ENCODE measurements at places on chromosomes 4 and X.

DNA sequence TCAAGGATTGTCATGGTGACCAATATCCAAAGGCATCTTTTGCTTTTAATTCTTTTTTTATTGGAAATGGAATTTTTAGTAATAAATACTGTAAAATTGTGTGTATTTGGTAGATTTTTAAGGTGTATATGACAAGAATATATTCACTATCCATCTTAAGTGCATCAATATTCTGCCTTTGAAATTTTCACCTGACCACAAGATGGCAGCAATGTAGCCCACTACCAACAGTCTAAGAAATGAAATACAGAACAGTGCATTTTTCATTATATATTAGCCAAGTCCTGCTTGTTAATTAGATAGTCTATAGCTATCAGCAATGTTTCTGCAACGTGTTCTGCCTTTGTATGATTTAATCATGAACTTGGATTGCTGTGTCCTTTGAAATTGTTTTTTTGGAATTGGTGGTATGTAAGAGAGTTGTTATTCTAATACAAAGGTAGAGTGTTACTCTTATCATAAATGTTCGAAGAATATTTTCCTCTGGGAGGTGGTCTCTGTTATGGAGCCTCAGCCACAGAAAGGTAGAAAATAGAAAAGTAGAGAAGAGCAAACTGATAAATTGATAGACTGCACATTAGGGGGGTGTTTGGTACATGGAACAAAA is 38.2 kb downstream of the HPGDS start:
- no peak for DNase-seq

GRCh38 chr4:45100956-45101818 is 374.8 kb upstream of the GNPDA2 start:
- no peak for DNase-seq

GRCh38 chrX:44020693-44021092 is 47.5 kb upstream of the NDP start:
- DNase-seq = no peak

DNA sequence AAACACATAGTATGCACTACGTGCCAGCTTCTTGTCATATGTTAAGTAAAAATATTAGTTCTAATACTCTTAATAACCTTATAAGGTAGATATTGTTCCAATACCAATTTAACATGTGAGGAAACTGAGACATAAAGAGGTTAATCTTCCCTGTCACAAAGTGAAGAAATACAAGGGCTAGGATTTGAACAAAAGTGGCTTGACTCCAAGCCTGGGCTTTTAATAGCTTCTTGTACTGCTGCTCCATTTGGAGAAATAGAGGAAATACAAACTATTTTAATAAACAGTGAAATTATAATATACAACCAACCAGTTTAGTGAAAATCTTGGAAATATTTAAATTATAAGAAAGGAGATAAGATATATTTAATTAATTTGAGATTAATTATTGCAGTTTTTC is 33.2 kb downstream of the TLL1 start:
- no peak for DNase-seq

GRCh38 chr4:52846502-52846901 is 15.6 kb upstream of the RASL11B start:
- no peak for DNase-seq

- DNase-seq = no peak
Measured at GRCh38 chr4:183403961-183404360, 40.5 kb upstream of the CDKN2AIP start.

GRCh38 chr4:110633358-110634341 is 10.8 kb upstream of the PITX2 start:
- no peak for DNase-seq

GRCh38 chrX:105515561-105515960 is 295.1 kb upstream of the TEX13A start:
- no peak for DNase-seq

GRCh38 chr4:52377563-52377962 is 281.5 kb downstream of the USP46 start:
- no peak for DNase-seq

DNA sequence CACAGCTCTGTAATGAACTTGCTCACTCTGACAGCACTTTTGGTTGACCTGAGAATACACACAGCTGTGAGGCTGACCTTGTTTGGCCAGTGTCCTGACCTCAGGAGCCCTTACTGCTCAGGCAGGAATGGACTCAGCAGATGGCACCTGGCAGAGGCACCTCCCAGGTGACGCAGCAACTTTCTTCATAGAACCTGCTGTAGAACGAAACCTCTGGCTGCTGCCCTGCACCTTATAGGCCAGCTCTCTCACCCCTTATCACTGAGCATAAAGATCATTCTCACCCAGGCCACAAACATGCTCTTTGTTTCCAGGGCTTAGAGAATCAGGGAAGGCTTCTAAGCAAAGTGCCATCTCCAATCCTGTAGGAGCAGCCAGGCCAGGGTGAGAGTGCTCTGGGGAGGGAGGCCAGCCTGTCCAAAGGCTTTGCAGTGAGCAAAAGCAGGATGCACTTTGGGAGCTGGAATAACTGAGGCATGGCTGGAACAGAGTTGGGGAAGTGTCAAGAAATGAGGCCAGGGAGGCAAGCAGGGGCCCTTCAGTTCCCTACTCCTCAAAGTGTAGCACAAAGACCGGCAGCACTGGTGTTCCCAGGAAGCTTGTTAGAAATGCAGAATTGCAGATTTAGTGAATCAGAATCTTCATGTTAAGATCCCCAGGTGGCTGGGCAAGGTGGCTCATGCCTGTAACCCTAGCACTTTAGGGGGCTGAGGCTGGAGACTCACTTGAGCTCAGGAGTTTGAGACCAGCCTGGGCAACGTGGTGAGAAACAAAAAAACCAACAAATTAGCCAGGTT is 13.3 kb upstream of the CENPU start:
- no peak for DNase-seq

- no peak for DNase-seq
Measured at GRCh38 chr4:168336837-168337549, 18.4 kb upstream of the DDX60 start.

GRCh38 chrX:136662104-136662503 is 14.1 kb downstream of the CD40LG start:
- no peak for DNase-seq

DNA sequence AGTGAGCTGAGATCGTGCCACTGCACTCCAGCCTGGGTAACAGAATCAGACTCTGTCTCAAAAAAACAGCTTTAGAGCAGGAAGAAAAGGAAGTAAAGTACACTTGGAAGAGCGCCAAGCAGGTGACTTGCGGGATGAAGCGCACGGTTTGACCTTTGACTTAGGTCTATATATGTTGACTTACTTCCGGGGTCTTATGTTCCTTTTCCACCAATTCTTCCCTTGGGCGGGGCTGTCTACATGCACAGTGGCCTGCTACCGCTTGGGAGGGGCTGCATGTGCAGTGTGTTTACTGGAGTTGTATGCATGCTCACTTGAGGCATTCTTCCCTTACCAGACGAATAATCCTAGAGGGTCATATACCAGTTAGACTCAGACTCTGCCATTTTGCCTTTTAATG is 108.6 kb downstream of the APOOL start:
- DNase-seq = no peak

- no peak for DNase-seq
Measured at GRCh38 chr4:177322266-177322665, 12.6 kb downstream of the NEIL3 start.

GRCh38 chrX:42229533-42229932 is 306.2 kb upstream of the CASK start:
- DNase-seq = no peak

- no peak for DNase-seq
Measured at GRCh38 chrX:128078545-128078944, 26.3 kb upstream of the ACTRT1 start.

DNA sequence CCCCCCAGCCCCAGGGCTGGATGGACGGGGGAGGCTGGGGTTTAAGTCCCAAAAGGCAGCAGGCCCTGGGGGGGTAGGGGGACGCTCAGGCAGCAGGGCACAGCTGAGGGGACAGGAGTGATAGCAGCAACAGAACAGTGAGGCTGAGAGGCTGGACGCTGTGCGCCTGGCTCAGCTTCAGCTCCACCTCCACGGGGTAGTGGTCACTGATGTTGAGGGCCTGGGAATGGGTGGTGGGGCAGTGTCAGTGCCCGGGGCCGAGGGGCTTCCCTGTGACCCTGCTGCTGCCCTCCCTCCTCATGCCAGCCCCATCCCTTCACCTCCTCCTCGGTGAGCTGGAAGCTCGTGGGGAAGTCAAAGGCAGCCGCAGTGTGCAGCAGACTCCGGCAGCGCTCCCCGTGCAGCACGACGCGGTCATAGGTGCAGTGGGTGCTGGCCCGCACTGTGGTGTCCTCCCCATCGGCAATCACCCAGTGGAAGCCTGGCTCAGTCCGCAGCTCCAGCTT is 4.5 kb downstream of the RPL10 start:
- DNase-seq = no peak

- DNase-seq = no peak
Measured at GRCh38 chr4:47675806-47676205, 162.1 kb downstream of the CORIN start.

GRCh38 chr4:147370881-147371280 is 110.0 kb upstream of the EDNRA start:
- DNase-seq = no peak

- DNase-seq = no peak
Measured at GRCh38 chr4:186778134-186778533, 54.5 kb upstream of the FAT1 start.

GRCh38 chrX:39002466-39002865 is 201.2 kb downstream of the MID1IP1 start:
- no peak for DNase-seq

DNA sequence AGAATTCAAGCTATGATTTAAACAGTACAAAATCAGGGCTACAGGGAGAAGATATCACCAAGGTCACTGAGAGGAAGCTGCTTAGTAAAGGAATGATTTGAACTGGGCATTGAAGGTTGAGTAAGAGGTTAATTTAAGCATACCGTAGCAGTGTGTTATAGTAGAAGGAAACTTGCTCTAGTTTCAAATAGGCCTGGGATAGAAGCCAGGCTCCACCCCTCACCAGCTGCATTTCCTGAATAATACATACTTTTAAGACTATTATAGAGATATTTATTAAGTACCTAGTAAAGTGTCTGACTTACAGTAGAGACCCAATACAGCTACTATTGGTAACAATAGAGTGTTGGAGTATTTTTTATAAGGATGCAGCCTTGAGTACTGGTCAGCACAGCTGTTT is 118.0 kb upstream of the GLRA2 start:
- DNase-seq = no peak

DNA sequence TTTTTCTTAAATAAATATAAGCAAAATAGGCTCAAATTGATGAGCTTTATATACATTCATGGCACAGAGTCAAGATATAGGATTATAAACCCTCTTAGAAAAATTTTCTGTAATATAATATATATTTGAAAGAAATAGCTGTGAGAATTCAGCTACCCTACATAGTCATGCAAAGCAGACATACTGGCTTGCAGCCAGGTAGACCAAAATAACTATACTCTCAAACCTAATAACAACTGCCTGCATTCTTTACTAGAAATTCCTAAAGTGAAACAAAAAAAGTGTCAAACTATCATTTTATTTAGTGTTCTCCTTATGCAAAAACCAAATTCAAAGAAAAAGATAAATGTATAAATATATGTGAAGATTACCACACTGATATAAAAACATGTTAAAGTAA is 1390.2 kb downstream of the C4orf33 start:
- DNase-seq = no peak

DNA sequence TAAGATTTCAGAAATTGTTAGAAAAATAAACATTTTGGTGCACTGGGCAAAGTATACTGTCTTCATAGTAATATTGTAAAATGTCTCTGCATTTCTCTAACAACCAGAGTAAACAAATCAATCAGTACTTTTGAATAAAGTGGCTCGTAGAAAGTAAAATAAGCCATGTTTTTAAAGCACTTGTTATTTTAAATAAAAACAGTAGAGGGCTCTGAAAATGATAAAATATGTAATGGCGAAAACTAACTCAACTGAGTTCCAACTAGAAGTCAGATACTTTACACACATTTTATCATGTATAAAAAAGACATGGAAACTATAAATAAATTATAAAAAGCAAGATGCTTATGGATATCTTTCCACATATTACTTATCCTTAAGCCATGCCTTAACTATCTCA is 1134.4 kb downstream of the PDHA2 start:
- no peak for DNase-seq

GRCh38 chr4:186134257-186134656 is 29.8 kb downstream of the FAM149A start:
- no peak for DNase-seq

DNA sequence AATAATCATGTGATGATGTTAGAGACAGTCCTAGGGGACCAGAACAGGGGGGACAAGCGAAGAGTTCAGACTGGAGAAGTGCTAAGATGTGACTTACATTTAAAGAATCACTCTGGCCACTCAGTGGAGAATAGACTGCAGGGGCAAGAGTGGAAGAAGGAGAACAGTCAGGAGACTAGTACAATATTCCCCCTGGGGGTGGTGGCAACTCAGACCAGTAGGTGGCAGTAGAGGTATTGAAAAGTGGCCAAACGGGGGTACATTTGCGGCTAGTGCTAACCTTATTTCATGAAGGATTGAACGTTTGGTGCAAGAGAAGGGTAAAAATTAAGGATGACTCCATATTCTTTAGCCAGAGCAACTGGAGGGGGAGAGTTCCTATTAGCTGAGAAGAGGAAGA is 2.7 kb upstream of the BMX start:
- DNase-seq = no peak

- DNase-seq = no peak
Measured at GRCh38 chr4:43337707-43338106, 445.2 kb downstream of the GRXCR1 start.

GRCh38 chr4:128579154-128579853 is 230.2 kb upstream of the JADE1 start:
- no peak for DNase-seq

GRCh38 chr4:88661739-88662138 is 35.9 kb downstream of the NAP1L5 start:
- DNase-seq = no peak

DNA sequence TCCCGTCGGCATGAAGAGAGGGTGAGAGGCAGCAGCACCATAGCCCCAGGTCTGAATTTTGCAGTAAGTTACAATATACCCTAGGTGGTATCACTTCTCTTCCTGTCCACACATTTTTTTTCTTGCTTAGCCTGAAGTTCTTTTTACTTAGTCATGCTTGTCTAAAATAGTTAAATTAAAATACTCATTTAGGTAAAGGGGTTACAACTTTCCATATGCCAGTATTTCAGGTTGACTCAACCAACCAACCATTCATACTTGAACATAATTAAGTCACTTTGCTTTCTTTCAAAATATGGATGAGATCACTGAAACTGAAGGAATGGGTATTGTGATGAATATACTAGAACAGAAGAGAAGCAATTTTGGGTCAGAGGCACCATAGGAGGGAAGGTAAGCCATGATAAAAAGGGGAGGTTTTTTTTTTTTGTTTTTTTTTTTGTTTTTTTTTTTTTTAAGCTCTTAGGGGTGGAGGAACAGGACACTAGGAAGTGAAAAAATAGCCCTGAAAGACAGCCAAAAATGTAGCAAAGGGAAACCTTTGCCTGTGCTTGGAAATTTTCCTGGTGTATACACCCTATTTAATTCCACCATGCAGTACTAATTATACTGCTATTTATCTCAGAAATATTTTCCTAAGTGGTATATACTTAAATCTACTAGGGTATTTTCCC is 41.8 kb downstream of the RPS6KA3 start:
- no peak for DNase-seq

- DNase-seq = no peak
Measured at GRCh38 chr4:166277853-166278252, 404.8 kb downstream of the TLL1 start.

- no peak for DNase-seq
Measured at GRCh38 chr4:75654905-75655304, 18.3 kb downstream of the G3BP2 start.
